ENCODE measurements at places on chromosomes 11 and 22.
A peak's percentile ranks its signal among the peaks of the same experiment; 100 is the strongest.

GRCh38 chr11:89608234-89608966 is 101.7 kb upstream of the TRIM77 start:
- DNase-seq: no peak

- no peak for DNase-seq
These were observed 171.1 kb downstream of the CRYBB2 start for GRCh38 chr22:25390297-25391240.

DNA sequence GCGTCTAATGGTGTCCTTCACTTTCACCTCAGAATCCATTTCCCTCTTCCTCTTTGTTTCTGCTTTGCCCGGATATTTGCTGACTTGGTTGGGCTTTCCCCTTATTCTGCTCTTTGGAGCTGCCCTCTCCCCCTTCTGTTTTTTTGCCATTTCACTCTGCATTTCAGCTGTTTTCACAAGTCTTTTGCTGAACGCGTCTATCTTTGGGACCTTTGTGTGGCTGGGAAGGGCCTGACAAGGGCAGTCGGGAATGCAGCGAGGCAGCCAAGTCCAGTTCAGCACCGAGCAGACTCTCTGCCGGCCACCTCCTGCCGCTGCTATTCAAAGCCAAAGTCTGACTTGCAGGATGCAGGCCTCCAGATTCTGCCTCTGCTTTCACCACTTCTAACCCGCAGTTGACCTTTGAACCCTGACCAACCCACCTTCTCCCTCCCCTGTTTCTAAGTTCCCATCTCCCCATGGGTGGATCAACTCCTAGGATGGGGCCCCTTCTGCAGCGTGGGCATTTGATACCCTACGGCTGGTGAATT is 38.2 kb downstream of the FEZ1 start:
- DNase-seq: no peak

GRCh38 chr11:100383357-100383865 is 303.7 kb upstream of the ARHGAP42 start:
- no peak for DNase-seq

GRCh38 chr22:44369293-44369661 is 56.5 kb upstream of the SHISAL1 start:
- no peak for DNase-seq

DNA sequence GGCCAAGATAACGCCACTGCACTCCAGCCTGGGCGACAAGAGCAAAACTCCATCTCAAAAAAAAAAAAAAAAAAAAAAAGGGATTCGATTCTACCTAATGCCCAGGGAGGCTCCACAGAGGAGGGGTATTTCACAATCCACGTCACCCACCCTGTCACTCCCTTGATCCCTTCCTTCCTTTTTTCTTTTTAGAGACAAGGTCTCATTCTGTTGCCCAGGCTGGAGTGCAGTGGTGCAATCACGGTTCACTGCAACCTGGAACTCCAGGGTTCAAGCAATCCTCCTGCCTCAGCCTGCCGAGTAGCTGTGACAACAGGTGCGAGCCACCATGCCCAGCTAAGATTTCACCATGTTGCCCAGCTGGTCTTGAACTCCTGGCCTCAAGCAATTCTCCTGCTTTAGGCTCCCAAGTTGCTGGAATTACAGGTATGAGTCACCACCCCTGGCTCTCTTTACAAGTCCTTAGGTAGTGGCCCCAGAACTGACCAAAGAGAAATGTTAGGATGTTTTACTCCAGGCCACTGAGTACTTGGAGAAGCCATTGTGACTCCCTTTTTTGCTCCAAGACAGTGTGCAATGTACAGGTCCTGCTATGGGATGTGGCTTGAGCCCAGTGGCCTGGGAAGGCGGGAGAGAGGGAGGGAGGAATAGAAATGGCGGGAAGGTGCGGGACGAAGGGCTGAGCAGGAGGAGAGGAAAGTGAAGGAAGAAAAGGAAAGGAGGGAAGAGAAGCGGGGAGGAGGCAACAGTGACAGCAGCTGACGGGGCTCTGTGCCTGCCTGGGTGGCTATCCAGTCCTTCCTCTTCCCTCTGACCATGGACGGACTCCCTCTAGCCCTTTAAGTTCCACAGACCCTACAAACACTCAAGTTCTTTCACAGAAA is 11.8 kb upstream of the FXYD2 start:
- no peak for DNase-seq

- no peak for DNase-seq
These were observed 33.1 kb upstream of the NCAM1 start for GRCh38 chr11:112928136-112928535.

- DNase-seq: no peak
These were observed 96.1 kb downstream of the MORC2 start for GRCh38 chr22:30872285-30873041.

GRCh38 chr11:111793863-111794262 is 27.7 kb upstream of the PPP2R1B start:
- no peak for DNase-seq

- DNase-seq: no peak
These were observed 8.2 kb downstream of the PHF21A start for GRCh38 chr11:46112961-46113607.

DNA sequence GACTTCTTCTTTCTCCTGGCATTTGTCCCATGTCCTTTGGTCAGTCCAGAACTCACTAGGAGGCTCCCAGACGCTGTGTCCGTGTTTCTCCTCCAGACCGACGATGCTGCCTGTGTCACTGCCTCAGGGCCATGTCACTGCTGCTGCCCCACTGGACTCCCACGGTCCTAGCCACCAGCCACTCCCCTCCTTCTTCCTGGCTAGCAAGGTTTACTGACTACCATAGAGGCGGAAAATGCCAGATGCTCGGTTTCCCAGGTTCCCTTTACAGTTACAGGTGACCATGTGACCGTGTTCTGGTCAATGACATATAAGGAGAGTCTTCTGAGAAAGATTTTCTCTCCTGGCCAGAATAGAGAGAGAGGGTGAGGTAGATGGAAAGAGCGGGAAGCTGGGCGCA is 40.7 kb upstream of the RBFOX2 start:
- DNase-seq: no peak

DNA sequence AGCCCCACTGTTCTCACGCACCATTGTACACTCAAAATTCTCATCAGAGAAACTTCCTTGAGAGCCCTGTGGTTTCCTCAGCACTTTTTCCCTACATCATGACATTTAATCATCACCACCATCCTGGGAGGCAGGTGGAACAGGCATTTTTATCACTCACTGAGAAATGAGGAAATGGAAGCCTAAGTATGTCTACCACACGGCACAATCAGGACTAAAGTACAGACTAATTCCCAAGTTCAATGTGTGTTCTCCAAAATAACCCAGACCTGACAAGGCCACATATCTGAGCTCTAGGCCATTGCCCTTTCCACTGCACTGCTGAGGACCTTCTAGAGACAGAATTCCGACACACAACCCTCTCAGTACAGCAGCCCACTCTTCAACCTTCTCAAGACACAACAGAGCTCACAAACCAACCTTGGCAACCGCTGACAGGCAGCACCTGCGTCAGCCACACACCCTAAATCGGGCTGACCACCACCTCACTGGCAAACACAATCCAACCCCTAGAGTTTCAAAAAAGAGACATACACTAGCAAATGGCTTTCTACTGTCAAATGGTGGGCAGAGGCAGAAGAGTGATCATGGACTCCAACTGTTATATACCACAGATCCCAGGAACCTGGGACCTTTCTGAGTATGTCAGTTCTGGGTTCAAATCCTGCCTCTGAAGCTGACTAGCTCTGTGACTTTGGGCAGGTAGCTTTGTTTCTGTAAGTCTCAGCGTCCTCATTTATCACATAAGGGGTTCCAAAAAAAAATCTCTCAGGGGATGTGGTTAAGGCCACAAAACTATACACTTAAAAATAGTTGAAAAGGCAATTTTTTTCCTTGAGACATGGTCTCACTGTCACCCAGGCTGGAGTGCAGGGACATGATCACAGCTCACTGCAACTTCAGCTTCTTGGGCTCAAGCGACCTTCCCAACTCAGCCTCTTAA is 16.3 kb downstream of the SMCO4 start:
- DNase-seq: no peak

- DNase-seq: no peak
These were observed 28.6 kb downstream of the RIBC2 start for GRCh38 chr22:45442116-45442515.

GRCh38 chr11:117157507-117157906 is 13.4 kb downstream of the PAFAH1B2 start:
- DNase-seq: no peak

GRCh38 chr11:11706028-11706427 is 84.2 kb upstream of the GALNT18 start:
- no peak for DNase-seq

GRCh38 chr22:28869736-28870135 is 13.6 kb upstream of the ZNRF3 start:
- no peak for DNase-seq

- DNase-seq: no peak
These were observed 7.7 kb upstream of the QSER1 start for GRCh38 chr11:32884770-32885384.

- DNase-seq: no peak
These were observed 390.8 kb upstream of the NARS2 start for GRCh38 chr11:78965432-78965831.

GRCh38 chr22:38171927-38172831 is 9.5 kb downstream of the PLA2G6 start:
- DNase-seq: no peak

DNA sequence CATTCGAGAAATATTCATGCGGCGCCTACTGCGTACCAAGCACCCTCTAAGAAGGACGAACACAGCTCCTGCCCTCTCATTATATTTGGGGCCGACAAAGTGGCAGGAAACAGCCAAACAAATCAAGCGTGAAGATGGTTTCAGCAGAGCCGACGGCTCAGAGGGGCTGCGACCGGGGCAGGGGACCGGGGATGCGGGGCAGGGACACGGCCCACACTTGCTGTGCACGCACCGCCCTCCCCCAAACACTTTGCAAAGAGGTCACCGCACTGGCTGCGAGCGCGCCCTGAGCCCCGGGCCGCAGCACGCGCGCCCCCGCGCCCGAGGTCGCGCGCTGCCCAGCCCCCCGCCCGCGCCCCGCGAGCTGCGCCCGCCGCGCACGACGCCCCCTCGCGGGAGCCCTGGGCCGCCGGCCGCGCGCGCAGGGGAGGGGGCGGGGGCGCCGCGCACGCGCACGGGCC is 255 bp upstream of the SYNGR1 start:
- DNase-seq: no peak

DNA sequence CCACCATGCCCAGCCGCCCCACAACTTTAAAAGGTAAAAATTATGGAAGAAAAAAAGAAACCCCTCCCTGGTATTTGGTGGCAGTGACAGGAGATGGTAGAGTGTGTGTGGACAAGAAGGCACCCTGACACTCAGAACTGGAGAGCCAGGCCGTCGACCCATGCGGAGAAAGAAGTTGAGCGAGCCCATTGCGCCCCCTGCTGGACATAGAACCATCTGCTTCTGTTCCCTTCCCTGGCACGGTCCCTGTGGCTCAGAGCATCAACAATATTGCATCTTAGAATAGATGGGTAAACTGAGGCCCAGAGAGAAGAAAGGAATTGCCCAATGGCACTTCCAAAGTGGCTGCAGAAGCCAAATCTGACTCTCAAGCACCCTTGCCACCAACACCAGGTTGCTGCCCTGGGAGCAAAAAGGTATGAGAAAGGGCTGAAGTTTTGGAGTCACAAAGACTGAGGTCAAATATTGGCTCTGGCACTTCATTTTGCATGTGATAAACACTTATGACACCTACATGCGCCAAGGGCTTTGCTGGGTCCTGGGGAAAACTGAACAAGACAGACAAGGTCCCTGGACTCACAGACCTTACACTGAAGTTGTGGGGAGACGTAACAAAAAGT is 8.6 kb downstream of the MRPL11 start:
- DNase-seq: peak; percentile 85

- DNase-seq: no peak
These were observed 5.8 kb downstream of the JOSD1 start for GRCh38 chr22:38694940-38695339.

DNA sequence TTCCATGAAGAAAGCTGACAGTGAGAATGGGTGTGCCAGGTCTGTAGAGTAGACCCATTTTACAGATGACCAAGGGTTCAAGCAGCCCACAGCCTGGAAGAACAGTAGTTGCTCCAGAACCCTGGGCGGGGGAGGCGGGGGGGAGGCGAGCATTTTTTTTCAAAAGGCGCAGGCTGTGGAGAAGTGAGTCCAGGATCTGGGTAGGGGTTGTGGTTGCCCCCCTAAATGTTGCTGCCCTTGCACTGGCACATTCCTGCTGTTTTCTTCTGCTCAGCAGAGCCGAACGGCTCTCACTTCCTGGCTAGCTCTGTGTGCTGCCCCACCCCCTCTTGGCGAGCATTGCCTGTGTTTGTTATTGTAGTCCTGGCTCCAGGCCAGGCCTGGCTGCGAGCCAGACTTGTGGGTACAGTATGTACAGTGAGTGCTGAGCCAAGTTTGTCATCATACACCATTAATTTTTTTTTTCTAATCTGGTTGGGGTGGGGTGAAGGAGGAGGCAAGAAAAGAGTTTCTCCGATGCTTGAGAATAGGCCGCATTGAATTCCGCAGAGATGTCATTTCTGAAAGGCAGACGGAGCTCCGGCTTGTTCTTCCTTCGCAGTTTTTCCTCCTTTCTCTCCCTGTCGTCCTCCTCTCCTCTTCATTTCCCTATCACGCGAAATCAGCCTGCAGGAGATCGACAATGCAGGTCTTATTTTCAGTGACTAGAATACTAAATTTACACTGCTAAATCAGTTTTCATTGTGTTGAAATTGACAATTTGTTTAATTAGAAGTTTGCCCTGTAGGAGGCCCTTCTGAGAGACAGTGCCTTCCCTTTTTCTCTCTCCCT is 100.5 kb downstream of the ZBTB16 start:
- peak; percentile 80 for DNase-seq

DNA sequence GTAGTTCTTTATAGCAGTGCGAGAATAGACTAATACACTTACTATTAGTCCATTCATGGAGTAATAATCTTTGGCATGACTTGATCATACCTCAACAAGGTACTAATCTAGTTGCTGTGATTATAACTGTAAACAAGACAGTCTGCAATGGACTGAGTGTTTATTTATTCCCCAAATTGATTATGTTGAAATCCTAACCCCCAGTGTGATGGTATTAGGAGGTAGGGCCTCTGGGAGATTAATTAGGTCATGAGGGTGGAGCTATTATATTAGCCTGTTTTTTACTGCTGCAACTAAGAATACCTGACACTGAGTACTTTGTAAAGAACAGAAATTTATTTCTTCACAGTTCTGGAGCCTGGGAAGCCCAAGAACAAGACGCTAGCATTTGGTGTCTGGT is 30.9 kb upstream of the CSNK2A3 start:
- DNase-seq: no peak

DNA sequence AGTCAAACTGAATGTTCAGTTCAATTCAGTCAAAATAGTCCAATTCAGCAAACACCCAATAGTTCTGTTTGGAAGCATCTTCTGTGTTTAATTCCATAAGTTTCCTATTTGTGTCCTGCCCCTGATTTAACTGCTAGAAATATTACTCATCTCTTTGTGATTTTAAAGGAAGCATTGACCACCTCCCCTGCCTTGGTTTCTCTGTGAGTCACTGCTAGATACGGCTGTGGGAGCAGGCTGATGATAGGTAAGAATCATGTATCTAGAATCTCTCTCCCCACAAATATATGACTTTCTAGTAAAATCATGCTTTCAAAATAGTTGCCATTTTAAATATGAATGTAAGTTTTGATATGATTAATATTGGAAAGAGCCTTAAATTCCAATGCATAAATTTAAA is 888.5 kb downstream of the NTM start:
- no peak for DNase-seq

Measured in stimulated activated CD4-positive, alpha-beta T cell treated with anti-CD3 and anti-CD28 coated beads, Interleukin-2, amount 100 ng/mL, for 48 hours (primary cell).